ENCODE measurements at places on chromosomes 11 and 22. TPM values are rescaled to one million over a fixed set of nuclear protein-coding genes. Genes with fewer than 3 reads are reported as not detected.

Gene P2RY2
- 13.1 TPM for total RNA-seq

Gene OR51F1
- not detected for total RNA-seq

Gene ENTHD1
- not detected for total RNA-seq

Gene FIBIN
- not detected for total RNA-seq

Gene TUBA8
- total RNA-seq = 0.25 TPM

Gene UPB1
- total RNA-seq = not detected

Gene GAS2
- total RNA-seq = 0.58 TPM
